Transverse colon (tissue), 4 donors: ENCODE measurements at places on chromosomes 6 and 20. TPM values are rescaled to one million over a fixed set of nuclear protein-coding genes. Genes with fewer than 3 reads are reported as not detected.

GRCh38 chr6:96727144-96727543, 110.1 kb downstream of the GPR63 start:
- no peak for DNase-seq

GRCh38 chr20:58360936-58361335, 28.1 kb upstream of the VAPB start:
- DNase-seq, result no peak

DNA sequence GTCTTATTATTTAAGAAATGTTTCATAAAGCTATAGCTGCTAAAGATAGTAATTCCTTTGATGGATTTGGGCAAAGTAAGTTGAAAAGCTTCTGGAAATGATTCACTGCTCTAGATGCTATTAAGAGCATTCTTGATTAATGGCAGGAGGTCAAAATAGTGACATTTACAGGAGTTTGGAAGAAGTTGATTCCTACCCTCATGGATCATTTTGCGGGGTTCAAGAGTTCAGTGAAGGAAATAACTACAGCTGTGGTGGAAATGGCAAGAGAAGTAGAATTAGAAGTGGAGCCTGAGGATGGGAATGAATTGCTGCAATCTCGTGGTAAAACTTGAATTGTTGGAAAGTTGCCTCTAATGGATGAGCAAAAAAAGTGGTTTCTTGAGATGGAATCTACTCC, 316.1 kb downstream of the UTRN start:
- DNase-seq, result no peak

- DNase-seq, result peak; percentile 76
These were observed 44.9 kb upstream of the ID1 start for GRCh38 chr20:31560094-31560745.

DNA sequence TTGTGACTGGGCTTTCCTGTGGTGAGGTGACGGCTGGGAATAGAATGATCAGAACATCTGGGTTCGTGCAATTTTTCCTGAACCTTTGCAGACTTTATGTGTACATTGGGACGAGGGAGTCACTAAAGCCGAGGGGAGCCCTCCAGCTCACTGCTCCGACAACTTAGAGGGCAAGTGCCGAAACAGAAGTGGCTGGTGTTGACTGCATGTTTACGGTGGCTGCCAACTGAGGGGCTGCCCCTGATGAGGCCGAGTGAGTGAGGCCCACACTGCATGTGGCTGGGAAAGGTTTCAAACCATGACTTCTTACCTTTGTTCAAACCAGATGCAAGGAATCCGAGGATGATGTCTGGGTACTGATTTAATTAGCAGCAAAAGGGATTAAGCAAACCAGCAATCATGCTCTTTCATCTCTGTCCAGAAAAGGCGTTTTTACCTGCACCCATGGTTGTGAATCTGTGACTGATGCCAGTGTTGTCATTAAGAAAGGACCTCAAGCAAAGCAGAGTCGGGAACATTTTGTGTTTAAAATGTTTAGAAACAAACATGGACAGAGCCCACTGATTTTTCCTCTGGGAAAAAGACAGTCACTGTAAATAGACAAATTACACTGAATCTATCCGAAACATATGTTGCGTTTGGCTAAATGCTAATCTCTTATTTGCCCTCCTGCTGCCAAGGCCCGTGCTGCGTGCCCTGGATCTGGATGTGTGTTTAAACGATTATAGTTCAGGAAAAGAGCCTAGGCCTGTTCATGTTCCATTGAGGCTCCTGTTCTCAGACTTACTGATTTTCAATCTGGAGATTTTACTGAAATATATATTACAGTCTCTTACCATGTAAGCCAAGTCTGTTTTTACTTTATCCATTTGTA, 105.1 kb downstream of the UST start:
- no peak for DNase-seq

- no peak for DNase-seq
These were observed 29.7 kb upstream of the GFOD1 start for GRCh38 chr6:13517116-13517515.

DNA sequence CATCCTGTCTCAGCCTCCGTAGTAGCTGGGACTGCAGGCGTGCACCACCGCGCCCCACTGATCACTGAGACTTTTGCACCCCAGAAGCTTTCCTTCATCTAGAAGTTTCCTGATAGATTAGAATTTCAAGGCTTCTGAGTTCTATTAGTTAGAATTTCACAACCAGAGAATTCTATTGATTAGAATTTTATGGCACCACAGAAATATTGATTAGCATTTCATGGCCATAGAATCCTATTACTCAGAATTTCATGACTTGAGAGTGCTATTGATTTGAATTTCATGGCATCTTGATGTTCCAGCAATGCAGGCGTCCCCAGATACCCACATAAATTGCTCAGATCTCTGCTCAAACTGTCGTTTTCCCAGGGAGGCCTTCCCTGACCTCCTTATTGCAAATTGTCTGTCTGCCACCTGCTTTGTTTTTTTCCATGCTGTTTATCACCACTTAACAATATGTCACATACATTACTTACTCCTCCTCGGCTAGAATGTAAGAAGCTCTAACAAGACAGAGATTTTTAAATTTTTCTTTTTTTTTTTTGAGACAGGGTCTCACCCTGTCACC, 16.9 kb upstream of the CBFA2T2 start:
- DNase-seq, result no peak

DNA sequence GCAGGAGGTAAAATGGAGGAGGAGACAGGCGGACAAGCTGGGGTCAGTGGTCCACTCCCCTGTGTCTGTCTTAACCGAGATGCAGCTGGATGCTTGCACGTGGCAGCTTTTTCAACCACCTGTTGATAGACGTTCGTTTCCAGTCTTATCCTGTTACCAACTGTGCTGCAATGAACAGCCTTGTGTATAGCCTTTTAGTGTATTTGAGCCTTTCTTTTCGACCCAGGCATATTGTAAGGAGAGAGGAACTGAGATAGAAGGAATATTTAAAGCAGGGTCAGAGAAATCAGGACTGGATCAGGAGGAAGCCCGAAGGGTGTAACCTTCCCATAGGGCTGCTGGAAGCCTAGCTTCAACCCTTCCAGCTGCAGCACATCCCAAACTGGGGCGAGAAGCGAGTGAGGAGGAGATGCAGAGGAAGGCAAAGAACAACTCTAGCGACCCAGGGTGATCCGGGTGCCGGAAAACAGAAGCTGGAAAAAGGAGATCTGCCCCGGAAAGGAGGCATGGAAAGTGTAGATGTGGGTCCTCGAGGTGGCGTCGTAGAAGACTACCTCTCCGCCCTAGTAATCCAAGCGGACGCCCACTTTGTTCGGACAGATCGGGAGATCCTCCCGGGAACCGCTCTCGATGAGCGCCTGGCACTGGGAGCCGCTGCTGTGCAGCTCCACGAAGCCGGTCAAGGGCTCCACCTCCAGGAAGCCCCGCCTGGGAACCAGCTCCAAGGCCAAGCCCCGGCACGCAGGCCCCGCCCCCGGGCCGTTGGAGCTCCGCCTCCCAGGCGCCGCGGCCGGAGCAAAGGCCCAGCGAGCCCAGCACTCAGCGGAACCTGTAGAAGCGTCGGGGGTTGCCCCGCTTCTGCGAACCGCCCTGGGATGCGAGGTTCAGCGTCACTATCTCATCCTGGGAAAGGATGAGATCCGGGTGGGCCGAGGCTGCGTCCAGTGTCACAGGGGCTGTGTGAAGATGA, 11.2 kb downstream of the TRIM31 start:
- DNase-seq, result peak; percentile 92

The KIAA0408 gene
- 8.9 TPM for total RNA-seq

The SEL1L2 gene
- total RNA-seq, result not detected
